ENCODE measurements at places on chromosomes 11 and 22.

- DNase-seq, result no peak
Observed at GRCh38 chr11:17400048-17400775, 11.8 kb upstream of the KCNJ11 start.

DNA sequence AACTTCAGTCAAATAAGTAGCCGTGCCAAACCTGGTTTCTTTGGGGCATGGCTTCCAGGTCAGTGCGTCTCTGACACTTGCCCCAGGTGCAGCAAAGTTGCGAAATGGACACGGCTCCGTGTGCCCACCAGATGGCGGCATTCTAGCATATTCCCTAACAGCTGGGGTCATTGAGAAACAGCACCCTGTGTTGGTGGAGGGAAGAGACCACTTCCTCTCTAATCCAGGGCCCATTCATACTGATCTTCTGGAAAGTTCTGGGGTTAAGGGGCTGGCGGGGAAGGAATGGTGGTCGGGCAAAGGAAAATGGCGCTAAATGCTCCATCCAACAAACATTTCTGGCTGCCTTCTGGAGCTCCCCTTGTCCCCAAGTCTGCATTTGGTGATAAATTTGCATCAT is 141.2 kb upstream of the TIMP3 start:
- peak; percentile 39 for DNase-seq

GRCh38 chr11:110287537-110287936 is 8.9 kb downstream of the RDX start:
- no peak for DNase-seq

- DNase-seq, result no peak
Observed at GRCh38 chr11:126165311-126165720, 46.1 kb downstream of the RPUSD4 start.

DNA sequence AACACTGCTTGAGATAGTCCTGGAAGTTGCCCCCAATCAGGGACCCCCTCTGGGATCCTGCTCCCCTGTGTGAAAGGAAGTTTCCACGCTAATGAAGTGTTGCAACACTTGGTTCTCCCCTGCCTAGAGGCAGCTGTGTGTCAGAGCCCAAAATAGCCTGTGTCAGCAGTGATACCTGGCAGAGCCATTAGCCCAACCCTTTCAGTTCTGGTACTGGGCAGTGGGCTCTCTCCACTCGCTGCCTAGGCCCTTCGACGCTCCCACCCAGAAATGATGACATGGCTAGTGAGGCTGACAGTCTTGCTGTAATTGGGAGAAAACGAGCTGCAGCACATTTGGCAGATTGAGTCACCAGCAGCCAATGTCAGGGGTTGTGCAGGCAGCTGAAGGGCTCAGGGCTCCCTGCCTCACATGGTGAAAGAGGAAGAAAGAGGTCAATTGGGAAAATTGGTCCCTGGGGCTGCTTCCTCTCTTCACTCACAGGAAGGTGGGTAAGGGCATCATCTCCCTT is 1.4 kb upstream of the NXF1 start:
- peak; percentile 41 for DNase-seq

DNA sequence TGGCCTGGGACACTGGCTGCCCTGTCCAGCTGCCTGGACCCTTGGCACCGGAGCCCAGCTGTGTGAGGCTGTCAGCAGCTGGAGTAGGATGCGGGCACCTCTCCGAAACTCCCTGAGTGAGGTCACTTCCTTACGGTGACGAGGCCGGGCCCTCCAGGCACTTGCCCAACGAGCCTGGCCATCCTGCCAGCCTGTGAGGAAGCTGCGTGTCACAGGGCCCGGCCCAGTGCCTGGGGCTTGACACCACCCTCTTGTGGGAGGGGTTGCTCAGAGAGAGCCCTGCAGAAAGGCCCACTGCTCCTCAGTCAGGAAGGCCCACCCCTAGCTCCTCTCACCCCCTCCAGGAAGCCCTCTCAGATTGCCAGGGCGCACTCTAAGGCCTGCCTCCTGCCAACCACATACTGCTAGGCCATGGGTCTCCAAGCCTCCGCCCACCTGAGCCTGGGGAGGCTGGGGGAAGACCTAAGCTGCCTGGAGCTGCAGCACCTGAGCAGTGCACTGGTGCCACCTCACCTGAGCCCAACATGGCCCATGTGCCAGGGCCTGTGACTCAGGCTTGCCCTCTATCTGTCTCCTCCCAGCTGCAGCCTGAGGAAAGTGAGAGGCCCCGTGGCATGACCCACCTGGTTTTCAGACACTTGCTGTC is 4.3 kb upstream of the PHLDA2 start:
- peak; percentile 96 for DNase-seq

DNA sequence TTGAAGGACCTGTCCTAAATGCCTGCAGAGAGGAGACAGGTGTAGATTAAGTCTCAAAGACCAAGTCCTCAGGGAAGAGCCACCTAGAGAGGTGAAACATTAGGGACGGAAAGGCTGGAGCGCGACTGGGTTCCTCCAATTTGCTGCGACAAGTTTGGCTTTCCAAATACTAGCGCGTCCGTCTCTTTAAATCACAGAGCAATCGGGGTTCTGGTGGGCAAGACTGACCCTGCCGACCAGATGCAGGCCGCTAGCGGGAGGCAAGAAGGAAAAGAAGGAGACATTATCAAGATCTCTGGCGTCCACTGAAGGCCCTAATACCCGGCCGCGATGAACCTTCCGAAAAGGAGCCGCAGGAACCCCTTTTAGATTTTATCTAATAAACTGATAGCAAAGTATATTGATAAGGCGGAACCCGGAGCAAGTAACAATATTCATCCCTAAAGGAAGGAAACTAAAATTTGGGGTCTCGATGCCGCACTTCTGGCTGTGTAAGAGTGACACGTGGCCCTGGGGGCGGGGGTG is 128.2 kb upstream of the C11orf58 start:
- DNase-seq, result no peak

DNA sequence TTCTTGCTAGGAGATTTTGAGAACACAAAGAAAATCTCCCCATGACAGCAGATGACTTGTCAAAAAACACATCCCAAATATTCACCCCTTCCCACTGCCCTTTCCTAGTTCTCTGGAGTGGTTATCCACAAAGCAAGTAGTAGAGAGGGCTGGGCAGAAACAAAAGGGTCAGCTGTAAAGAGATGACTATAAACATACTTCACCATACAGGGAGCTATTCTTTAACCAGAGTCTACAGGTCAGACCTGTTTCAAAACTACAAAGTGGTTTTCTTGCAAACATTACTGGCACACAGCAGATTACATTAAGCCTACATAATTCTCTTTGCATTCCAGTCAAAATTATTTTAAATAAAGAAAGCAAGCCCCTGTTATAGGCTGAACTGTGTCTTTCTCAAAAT is 47.7 kb upstream of the NFRKB start:
- no peak for DNase-seq

DNA sequence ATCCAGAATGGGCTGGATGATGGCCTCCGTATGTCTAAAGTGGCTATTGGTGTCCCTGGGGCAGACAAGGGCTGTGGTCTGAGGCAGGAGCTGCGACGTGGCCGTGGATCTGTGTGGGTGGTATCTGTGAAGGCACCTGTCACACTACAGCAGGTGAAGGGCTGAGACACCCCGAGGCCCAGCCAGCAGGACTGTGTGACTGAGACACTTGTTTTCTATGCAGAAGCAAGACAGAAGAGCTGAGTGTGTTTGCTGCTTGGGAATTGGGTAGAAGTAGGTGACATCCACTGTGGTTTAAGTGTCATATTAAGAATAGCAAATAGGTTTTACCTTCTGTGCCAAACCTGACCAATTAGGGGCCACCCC is 35.0 kb downstream of the AMPD3 start:
- DNase-seq, result no peak

DNA sequence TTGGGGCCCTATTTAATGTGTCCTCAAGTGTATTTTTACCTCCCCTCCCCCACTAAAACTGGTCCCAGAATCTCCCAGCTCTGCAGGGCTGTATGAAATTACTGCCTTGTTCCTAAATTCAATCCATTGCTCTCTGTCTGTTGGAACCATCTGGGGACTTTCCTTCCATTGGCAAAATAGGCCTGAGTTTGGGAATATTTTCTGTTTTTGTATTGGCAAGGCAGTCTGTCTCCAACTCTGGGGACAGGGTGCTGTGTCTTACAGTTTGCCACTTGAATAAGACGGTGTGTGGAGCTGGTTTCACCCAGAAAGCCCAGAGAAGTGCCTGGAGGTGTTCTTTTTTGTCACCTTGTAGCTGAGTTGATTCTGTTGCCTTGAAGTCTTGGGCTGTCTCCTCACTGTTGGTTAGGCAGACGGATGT is 1.3 kb downstream of the PACS1 start:
- no peak for DNase-seq

DNA sequence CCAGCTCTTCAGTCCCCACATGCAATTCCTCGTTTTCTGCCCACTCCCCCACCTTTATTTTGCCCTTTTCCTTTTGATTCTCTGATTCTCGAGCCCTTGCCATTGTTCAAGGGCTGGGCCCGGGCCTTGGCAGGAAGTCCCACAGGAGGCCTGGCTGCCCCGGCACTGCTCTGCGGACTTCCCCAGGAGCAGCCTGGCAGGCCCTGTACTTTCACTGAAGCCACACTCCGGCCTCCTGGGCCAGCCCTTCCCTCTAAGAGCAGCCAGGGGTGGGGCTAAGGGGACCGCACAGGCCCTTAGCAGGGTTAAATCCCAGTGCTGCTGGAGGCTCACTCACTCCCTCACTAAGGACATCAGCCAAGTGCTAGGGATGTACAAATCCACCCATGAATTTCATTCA is 4.1 kb downstream of the LRRC32 start:
- DNase-seq, result no peak

DNA sequence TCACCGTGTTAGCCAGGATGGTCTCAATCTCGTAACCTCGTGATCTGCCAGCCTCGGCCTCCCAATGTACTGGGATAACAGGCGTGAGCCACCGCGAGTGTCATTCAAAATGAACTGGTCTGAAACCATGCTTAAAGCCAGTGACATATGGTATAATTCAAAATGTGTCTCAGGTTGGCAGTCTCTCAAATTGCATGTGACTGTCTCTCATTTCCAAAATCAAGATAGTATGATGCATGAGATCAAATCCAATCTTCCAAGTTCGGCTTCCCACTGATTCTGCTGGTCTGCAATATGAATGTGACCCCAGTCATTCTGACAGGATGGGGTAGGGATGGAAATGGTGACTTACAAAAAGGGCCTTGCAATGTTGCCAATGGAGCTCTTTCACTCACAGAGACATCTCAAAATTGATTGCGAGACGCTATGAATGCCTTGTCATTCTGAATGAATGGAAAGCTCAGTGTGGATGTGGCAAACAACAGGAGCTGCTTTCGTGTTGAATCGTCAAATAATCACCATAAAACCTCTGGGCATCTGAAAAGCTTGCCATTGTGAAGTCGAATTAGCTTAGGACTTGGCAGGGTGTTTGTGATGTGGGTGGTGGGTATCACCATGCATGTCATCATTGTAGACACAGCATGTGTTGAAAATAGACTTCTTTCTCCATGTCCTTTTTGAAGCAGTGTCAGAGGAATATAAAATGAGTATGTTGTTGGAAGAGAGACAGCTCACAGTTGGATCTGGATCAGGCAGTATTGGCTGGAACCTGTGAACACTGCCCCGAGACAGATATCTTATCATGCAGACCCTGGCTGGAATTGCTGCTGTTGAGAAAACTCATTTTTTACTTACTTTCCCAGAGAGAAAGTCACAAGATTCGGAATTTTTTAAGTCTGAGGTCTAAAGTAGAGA is 12.2 kb downstream of the SLN start:
- no peak for DNase-seq

- DNase-seq, result peak; percentile 99
Observed at GRCh38 chr11:86174101-86175046, 70.2 kb upstream of the EED start.
